ENCODE measurements at places on chromosomes 12 and 14. TPM values are rescaled to one million over a fixed set of nuclear protein-coding genes. Genes with fewer than 3 reads are reported as not detected.

CCDC184 gene
- total RNA-seq = 0.54 TPM

EPS8 gene
- 114 TPM for total RNA-seq

ERP27 gene
- total RNA-seq = 5.0 TPM

KRT2 gene
- total RNA-seq = 1.3 TPM

LHX5 gene
- not detected for total RNA-seq
